ENCODE measurements at places on chromosomes 12 and 14. TPM values are rescaled to one million over a fixed set of nuclear protein-coding genes. Genes with fewer than 3 reads are reported as not detected.

- DNase-seq, result no peak
These were observed 4.9 kb downstream of the GALNT6 start for GRCh38 chr12:51386351-51386750.

The TMTC1 gene
- total RNA-seq, result not detected

The EML5 gene
- 5.6 TPM for total RNA-seq

GRCh38 chr12:67504026-67504425, 144.5 kb upstream of the DYRK2 start:
- no peak for DNase-seq

- no peak for DNase-seq
These were observed 41.3 kb downstream of the CDC42BPB start for GRCh38 chr14:103016071-103016470.

GRCh38 chr14:44420226-44420625, 86.9 kb downstream of the FSCB start:
- DNase-seq, result no peak

GRCh38 chr14:29885988-29886387, 41.7 kb downstream of the PRKD1 start:
- DNase-seq, result no peak

GRCh38 chr12:103181366-103182152, 224.1 kb downstream of the ASCL1 start:
- DNase-seq, result no peak

DNA sequence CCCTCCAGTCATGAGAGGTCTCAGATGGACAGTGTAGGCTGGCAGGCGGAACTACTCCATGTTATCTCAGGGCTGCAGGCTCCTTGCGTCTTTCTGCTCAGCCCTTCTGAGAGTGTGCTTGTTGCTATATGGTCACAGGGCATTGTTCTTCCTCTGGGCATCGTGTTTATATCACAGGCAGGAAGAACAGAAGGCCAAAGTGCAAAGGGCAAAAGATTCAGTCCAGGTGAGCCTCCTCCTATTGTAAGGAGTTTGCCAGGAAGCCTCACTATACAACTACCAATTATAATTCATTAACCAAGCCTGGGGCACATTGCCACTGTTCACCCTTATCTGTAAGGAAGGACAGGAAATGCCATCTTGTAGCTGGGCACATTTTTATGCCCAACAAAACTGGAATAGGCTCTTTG, 195.5 kb upstream of the KITLG start:
- DNase-seq, result no peak

- no peak for DNase-seq
These were observed 10.3 kb upstream of the SERPINA3 start for GRCh38 chr14:94601884-94602391.

GRCh38 chr12:131020326-131021153, 66.8 kb downstream of the ADGRD1 start:
- DNase-seq, result no peak

DNA sequence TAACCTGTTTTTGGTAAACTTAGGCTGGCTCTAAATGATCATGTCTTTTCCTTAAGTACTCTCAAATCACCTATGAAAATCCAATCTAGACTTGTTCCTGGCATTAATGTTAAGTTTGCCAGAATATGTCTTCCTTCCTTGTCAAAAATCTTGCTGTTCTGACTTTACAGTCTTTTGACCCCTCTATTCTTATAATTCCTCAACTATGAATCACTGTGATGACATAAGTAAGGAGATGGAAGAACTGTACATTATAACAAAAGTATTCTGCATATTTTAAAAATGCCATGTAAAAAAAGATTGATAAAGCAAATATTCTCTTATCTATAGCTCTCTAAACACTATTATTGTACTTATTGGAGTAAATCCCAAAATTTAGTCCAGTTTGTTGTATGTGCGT, 51.4 kb upstream of the BAZ1A start:
- no peak for DNase-seq

DNA sequence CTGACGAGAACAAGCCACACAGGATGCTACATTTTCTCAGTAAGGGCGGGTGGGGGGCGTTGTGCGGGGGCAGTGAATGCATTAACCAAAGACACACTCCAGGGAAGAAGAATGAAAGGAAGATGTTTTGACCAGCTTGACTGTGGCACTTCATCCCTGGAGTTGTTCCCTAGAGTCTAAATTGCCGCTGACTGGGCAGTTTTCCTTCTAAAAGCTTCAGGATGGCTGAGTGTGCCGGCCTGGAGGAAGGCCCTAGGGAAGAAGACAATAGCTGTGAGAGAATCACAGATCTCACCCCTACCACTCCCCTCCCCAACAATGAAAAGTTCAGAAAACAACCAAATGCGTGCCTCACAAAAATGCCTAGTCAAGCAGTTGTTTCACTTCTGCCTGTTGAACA, 67.2 kb downstream of the NKX2-1 start:
- no peak for DNase-seq

The APOF gene
- total RNA-seq, result not detected
